CD8-positive, alpha-beta T cell (primary cell): ENCODE measurements at places on chromosomes 16 and 17. TPM values are rescaled to one million over a fixed set of nuclear protein-coding genes. Genes with fewer than 3 reads are reported as not detected.

DNA sequence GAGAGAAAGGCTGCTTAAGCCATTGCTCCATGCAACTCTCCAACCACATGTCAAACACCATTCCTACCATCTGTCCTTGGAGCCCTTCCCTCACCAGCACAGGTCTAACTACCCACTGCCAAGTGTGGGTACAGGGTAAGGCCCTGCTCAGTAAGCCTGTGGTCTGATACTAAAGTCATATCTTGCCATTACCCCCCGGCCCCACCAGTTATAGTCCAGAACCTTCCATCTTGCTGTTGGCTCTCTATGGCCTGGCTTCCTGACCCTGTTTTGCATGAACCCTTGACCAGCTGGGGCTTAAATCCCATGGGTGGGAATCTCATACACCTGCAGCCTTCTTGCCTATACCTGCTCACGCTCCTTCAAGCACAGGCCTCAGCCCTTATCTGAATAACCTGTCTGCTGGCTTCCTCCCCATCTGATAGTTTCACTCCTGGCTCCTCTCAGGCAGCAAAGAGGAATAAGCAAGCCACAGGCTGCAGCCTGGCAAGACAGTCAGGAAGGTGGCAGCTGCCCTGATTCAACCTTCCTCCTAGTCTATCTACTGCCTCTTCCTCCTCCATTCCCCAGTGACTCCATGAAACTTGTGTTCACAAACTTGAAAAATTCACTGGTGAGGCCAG is 64.1 kb downstream of the ZFHX3 start:
- no peak for DNase-seq

GRCh38 chr16:83994703-83995102 is 26.7 kb downstream of the NECAB2 start:
- no peak for DNase-seq

DNA sequence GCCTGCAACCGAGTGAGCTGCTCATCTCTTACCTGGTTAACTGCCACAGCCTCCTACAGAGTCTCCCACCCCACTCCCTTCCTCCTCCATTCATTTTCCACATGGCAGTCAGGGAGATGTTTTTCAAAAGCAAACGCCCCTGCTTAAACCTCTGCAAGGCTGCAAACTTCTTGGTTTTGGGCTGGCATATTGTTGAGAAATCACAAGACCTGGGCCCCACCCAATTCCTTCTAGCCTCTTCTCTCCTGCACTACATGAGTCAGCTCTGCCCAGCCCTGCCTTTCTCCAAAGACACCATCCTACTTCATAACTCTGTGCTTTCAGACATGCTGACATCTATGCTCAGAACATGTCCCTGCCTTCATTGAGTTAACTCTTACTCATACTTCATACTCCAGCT is 136.1 kb downstream of the SPACA3 start:
- no peak for DNase-seq

Gene GJC1
- not detected for total RNA-seq

DNA sequence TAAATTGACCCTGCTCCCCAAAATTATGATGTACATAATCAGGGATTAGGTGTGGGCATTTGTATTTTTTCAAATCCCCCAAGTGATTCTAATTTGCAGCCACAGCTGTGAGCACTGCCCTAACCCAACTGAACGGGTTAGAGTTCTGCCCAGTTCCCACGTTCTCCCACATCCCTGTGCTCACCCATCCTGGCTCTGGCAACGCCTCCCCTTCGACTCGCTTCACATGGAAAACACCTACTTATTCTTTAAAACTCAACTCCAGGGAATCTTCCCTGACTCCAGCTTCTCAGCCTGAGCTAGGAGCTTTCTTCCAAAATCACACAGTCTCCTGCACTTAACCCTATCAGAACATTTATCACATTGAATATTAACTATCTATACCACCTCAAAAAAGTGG is 17.6 kb upstream of the C16orf82 start:
- DNase-seq = no peak

DNA sequence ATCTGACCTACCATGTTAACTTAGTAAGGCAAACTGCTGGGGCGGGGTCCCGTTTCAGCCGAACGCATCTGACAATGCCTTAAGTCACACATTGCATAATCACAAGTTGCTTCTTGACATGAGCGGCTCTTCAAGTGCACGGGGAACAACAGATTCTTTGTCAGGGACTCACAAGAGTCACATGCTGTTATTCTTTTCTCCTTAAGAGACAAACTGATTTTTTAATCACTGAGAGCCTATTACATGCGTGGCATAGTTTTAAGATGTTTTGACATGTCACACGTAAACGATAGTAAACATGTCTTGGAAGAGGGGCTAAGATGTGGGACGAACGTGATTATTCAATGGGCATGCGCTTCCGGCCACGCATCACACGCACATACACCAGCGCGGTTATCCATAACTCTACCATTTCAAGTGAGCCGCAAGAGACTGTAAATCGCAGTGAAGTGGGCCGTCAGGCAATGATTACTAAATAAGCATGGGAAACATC is 63.4 kb downstream of the ADCY9 start:
- DNase-seq = peak; percentile 11

GRCh38 chr16:47574091-47575054 is 113.2 kb downstream of the PHKB start:
- no peak for DNase-seq

Gene CYB561
- 14.9 TPM for total RNA-seq

DNA sequence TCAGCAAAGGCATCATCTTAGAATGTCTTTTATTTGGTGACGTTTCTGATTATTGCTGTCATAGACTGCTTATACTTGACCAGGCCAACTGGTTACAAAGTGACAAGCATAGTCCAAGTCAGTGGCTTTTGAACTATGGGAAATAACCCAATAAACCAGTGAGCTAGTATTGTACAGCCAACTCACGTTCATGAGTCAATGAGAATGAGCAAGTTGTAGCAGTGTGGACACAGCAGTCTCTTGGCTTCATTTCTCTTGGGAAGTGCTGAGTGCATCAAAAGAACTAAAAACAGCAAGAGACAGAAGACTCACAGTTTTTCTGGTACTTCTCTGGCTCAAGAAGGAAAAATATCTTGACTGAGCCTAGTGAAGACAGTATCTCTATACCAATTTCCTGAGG is 36.9 kb upstream of the CRISPLD2 start:
- DNase-seq = no peak

GRCh38 chr16:48350736-48351135 is 34.5 kb downstream of the SIAH1 start:
- DNase-seq = no peak

Gene POLG2
- total RNA-seq = 28.1 TPM

- no peak for DNase-seq
Observed at GRCh38 chr17:81002013-81002384, 10.4 kb downstream of the CHMP6 start.

Gene ABAT
- 4.2 TPM for total RNA-seq

GRCh38 chr17:1590029-1590746 is 27.6 kb upstream of the PITPNA start:
- DNase-seq = no peak

GRCh38 chr16:71352466-71352865 is 6.1 kb upstream of the CALB2 start:
- DNase-seq = no peak

Gene DNAI2
- 0.35 TPM for total RNA-seq

DNA sequence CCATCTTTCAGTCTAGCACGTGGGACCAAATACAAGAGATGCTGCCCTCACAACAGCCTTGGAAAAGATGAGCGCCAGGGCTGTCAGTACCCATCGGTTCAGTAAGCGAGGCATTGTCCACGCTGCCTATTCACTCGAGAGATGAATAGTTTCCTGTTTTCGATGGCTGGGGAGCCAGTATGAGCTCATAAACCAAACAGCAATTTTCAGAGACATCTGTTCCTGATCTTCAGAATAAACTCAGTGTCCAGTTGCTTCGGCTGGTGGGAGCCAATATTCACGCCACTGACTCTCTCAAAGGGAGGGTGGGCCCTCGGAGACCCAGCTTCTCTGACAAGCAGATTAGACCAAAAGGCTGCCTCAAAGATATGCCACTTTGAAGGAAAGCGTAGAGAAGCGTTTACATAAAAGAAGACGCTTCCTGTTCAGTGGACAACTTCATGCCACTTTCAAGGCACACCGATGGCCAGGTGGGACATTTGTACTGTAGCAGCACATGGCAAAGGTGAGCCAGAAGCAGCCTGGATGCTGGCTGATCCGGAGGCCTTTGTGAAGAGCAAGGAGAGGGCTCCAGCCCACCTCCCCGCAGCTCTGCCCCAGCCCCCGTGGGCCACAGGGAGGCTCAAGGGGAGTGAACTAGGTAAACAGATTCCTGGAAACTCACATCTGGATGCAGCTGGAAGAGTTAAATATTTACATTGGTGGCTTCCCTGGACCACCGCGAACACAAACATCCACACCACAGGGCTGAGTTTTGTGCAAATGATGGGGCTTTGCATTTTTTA is 6.0 kb downstream of the TIMM22 start:
- no peak for DNase-seq

DNA sequence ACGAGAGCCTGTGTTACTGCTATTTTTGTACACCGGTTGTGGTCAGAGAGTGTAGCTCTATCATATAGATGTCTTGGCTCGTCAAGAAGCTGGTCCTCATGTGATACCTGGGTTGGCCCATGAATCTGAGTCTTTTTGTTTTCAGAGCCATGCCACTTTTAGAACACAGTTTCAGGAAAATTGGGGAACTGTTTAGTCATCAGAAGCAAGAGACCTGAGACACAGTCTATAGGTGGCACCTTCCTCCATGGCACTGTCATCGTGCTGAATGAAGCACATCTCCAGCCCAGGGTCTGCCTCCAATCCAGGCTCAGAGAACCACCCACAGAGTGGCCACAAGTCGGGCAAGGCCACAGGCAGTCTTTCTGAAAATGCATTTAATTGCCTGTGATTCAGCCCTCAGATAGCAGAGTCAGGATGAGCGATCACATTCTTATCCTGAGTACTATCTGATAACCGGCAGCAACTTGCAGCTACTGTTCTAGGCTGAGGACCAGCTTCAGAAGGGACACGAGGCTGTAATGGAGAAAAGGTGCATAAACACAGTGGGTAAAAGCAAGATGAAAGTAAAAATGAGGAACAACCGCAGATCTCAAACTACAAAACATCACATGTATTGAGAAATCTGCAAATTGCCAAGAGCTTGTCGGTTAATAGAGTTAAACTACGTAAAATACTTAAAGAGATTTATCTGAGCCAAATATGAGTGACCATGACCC is 14.2 kb upstream of the HAPSTR1 start:
- no peak for DNase-seq

DNA sequence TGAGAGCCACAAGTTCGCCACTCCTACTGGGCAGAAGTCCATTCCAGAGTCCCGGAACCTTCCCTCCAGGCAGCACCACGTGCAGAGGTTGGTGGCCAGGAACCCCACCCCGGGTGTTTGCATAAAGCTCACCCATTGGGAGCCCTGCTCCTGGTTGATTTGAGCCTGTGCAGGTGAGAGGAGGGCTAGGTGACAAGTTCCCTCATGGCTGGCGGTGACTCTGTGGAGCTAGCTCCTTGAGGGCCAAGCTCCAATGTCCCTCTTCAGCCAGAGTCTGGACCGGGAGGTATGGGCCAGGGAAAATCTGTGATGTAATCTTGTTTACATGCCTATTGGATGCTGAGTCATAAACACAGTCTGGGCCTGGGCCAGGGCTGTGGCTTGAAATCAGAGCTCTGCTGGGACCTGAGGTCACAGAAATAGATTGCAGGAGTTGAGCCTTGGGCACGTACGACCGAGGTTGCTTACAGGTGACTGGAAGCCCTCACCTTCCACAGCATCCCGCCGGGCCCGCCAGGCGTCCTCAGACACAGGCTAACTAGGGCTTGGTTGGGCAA is 118.9 kb downstream of the AATF start:
- no peak for DNase-seq

- DNase-seq = peak; percentile 24
Observed at GRCh38 chr16:21159281-21159951, 942 bp downstream of the LDAF1 start.

- DNase-seq = no peak
Observed at GRCh38 chr16:54200161-54200534, 86.4 kb downstream of the IRX3 start.

DNA sequence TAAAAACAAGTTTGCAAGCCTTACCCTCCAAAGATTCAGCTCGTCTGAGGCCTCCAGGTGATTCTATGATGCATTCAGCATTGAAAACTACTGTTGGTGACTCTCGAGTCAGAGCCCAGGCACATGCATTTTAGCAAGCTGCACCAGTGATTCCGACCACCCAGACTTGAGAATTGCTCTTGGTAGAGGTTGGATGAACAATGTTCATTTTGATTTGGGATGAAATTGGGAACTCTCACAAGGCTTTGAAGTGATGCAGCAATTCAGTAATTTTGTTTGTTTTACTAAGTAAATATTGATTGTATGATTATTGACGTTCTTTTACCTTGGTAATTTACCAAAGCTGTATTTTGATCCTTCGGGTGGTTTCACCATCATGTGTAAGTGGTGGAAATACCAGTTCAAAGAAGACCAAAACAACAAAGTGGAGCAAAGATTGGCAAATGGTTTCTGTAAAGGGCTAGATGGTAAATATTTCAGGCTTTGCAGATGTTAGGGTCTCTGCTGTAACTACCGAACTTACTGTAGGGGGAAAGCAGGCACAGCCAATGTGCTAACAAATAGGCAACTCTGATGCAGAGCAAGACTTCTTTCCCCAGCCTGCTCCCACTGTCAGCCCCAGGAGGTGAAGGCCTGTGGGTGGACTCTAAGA is 11.8 kb downstream of the ALDH3A2 start:
- DNase-seq = no peak

Gene HEATR3
- total RNA-seq = 9.3 TPM
